ENCODE measurements at places on chromosomes 5 and 9.

DNA sequence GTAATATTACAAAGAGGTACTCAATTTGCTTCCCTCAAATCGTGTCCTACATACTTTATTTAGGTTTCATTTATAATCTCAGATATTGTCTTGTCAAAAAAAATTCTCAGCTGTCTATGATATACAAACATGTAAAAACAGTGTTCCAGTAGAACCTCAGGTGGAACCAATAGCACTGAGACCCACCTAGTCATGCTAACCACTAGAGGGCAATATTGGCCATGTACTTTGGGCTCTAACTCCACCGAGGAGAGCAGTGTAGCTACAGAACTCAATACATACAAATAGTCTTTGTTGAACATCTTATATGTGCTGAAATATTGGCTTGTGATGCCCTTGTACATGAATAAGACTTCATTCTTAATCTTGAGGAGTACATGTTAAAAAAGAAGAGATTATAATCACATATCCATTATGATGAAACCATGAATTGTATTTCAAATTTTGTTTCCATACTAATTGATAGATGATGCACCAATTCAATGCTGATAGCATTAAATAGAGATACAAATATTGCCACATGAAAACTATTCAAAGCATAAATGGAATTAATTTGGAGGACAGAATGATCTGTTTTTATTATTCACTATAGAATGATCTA, 71.2 kb upstream of the CNTLN start:
- peak; percentile 34 for DNase-seq

- no peak for DNase-seq
Measured at GRCh38 chr5:115599502-115599901, 2.8 kb downstream of the TICAM2 start.

DNA sequence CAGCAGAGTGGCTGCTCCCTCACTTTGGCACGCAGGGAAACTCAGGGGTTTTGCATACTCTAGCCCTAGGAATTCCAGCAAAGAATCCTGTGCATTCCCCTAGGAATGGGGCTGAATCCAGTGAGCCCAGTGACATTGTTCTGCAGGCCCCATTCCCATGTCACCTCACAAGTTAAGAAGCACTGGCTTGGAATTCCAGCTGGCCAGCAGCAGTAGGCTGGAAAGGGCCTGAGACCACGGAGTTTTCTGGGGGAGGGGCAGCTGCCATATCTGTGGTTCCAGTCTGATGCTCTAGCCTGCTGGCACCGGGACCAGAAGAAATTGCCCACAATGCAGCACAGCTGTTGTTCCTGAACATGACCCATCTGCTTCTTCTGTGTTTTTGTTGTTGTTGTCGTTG, 217.6 kb upstream of the DMRTA1 start:
- no peak for DNase-seq

DNA sequence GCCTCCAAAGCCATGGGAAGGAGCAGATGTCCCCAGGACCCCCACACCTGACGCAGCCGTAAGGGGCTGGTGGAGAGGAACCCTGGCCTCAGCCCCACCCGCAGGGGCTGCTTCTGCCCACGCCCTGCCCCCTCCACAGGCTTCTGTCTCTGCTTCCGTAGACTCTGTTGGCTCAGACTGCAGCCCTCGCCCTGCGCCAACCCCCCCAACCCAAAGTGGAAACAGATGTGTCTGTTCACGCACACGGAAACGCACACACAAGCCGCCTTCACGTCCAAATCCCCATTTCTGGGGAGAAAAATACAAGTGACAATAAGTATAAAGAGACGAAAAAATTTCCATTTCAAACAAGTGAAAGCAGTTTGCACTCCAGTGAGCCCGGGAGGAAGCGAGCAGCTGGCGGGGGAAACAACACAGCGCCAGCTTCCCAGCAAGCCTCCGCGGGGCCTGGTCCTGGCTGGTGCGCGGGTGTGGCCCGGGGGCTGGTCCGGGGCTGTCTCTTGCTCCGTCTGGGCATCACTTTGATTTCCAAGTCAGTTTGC, 32.6 kb upstream of the RXRA start:
- DNase-seq: peak; percentile 22

DNA sequence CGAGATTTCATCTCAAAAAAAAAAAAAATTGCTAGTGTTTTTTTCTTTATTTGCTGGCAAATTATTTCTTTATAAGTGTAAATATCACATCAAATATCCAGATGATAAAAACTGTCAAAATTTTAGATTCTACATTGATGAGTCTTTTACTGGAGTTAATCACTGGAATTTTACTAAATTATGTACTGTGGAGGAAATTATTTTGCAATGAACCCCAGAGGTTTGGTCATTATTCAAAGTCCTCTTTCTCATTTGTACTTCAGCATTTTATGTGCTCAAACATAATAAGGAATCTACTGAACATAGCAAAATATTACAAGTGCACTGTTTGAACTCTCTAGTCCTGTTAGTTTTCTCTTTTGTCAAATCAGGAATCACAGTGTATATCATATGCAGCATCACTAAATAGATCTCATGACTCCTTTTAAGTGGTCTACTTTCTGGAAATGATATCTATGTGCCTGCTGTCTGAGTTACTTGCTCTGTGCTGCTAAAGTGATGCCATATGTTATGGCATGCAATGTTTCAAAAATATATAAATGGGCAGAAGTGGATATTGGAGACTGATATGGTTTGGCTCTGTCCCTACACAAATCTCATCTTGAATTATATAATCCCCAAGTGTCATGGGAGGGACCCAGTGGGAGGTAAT, 18.0 kb downstream of the OTULINL start:
- DNase-seq: no peak

- no peak for DNase-seq
Measured at GRCh38 chr5:33614039-33614438, 173.3 kb downstream of the TARS1 start.
